T-helper 17 cell (primary cell): ENCODE measurements at places on chromosomes 5 and 9.

- DNase-seq = no peak
Observed at GRCh38 chr5:173778784-173779304, 109.3 kb upstream of the CPEB4 start.

- DNase-seq = no peak
Observed at GRCh38 chr5:38751103-38751502, 94.7 kb upstream of the OSMR start.

DNA sequence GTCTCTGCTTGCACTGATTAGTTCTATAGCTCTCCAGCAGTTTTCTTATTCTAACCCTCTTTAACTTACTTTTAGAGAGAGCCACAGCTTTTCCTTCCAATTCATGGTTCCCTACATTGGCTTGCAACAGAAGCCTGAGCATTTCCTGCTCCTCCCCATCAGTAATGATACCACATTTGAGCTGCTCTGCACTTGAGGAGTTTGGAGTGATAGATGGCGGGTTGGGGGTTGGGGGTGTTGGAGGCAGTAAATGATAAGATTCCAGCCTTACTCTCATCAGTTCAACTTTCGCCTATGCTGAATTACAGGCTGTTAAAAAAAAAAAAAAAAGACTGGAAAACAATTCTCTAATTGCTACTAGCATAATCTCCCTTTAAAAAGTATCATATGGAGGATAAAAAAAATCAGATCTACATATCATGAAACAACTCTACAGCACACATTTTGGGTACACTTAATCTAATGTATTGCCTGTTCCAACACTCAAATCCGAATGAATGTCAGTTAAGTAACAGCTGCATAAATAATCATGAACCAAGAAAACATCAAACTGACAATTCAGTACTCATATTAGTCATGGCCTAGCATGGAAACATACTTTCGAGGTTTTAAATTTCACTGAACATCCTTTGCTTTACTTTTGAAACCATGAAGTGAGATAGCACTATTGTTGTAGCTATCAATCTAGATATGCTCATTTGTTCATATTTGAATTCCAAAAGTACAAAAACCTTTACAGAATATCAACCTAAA, 224.7 kb downstream of the NFIB start:
- no peak for DNase-seq

GRCh38 chr5:61280205-61280604, 51.9 kb upstream of the ZSWIM6 start:
- no peak for DNase-seq

- no peak for DNase-seq
Observed at GRCh38 chr9:94921092-94921471, 194.6 kb downstream of the AOPEP start.

GRCh38 chr9:75190762-75191161, 102.4 kb downstream of the OSTF1 start:
- no peak for DNase-seq

GRCh38 chr9:73423891-73424290, 272.2 kb downstream of the ANXA1 start:
- no peak for DNase-seq

GRCh38 chr9:967436-967835, 9.0 kb upstream of the DMRT3 start:
- DNase-seq = no peak

DNA sequence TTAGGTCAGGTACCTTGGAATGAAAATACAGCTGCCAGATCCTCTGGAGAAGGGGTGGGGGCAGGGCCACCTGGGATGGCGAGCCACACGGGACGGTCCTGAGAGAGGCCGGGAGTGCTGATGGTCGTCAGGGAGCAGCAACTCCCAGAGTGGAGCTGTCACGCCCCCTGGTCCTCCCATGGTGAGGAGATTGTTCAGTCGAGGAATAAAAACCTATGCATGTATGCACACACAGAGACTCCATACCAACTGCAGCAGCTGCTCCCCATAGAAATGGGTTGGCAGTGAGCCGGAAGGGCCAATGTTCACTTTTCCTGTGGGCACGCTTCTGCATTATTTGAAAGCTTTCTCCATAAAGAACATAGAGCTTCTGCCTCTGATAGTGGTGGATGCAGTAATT, 45.2 kb upstream of the SEMA4D start:
- DNase-seq = no peak

DNA sequence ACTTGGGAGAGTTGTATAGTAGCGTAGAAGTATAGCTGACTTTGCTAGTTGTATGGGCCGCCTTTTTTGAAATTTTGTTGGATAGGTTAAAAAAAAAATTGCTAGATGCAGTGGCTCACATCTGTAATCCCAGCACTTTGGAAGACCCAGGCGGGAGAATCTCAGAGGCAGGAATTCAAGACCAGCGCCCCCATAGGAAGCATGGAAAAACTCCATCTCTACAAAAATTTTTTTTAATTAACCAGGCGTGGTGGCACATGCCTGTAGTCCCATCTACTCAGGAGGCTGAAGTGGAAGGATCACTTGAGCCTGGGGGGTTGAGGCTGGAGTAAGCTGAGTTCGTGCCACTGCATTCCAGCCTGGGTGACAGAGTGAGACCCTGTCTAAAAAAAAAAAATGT, 59.2 kb downstream of the SMC5 start:
- DNase-seq = no peak

DNA sequence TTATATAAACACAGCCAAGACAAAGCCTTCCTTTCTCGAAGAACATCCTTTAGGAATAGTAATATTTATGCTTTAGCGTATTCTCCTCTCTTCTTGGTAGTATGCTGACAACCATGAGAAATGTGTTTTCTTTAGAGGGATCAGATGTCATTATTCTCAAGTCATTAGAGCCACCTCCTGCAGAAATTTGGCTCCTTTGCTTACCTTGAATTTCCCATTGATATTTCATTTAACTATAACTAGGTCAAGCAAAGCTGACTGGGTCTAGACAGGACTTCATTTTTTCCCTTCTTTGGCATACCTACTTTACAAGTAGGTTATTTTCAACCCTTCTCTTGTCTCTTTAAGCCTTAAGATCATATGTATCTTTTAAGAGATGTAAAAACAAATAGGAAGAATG, 50.3 kb downstream of the SPATA31D1 start:
- no peak for DNase-seq

DNA sequence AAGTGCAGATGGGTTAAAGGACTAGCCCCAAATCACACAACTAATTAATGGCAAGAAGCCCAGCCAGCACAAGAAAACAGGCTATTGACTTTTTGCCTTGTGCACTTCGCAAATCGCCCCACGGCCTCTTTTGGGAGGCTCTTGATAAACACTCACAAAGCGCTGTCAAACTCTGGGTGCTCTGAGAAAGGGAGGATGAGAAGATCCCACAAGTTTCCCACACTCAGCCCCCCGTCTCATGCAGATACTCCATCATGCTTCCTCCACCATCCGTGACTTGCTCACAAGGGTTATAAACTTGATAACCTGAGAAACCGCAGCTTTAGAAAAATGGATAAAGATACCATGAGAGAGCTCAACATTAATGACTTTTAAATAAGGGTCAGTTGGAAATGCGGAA, 219.7 kb downstream of the EBF1 start:
- no peak for DNase-seq
